ENCODE measurements at places on chromosomes 4 and X.
A peak's percentile ranks its signal among the peaks of the same experiment; 100 is the strongest.

- DNase-seq, result no peak
Observed at GRCh38 chrX:70485466-70485865, 40.8 kb downstream of the DLG3 start.

GRCh38 chr4:17187003-17187402 is 288.6 kb upstream of the LDB2 start:
- DNase-seq, result no peak

DNA sequence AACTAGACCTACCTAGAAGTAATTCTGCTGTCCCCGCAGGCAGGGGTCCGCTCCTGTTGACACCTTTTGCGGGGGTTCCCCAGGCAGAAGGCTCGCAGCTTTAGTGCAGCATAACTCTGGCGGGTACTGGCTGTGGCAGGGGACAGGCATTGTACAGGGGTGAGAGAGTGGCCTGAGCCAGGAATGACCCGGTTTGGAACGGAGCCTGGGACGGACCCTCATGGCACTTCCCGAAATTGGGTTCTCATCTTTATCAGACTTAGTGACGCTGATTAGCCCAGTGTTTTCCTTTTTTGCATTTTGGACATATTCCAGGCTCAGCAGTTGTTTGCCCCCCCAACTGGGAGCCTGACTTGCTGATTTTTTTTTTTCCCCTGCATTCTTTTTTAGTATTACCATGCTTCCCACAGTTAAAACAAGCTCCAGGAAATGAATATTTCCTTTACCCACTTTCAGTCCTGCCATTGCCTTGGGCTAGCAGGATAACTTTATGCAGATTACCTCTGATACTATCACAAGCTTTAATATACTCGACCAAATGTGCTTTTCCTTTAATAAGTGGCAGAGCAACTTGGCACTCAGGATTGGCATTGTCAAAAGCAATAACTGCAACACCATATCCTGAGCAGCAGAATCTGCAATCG is 55.8 kb upstream of the WDR1 start:
- DNase-seq, result no peak

DNA sequence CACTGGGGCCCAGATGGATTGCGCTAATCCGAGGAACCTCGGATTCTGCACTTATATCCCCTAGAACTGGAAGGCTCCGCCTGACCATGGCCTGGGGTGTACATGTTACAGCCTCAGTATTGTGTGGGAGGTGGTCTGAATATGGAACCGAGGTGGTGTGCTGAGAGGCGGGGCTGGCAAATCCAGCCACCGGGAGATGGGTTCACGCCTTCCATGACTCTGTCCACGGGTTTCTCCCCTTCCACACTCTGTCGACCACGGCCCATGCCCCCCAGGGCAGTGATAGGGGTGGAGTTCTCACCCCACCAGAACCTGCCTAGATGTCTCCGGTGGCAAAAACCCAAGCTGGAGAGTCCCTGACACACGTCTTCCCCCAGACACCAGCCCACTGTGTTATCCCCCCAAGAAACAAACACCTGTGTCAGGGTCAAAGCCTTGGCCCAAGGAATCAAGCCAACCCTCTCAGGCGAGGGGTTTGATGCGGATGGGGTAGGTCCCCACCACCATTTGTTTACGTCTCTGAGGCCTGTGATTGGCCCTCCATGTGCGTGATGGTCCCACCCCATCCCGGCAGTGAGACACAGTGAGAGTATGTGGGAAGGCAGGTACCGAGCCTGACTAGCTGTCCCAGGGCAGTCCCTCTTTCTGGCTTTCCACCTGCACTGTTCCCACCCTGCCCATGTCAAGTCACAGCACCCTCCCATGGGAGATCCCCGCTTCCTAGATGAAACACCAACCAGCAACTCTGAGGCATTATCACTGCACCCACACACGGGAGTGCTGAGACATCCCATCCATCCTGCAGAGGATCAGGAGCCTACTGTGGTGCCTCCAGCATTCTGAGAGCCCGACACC is 6.6 kb upstream of the LOC101059915 start:
- DNase-seq, result no peak

DNA sequence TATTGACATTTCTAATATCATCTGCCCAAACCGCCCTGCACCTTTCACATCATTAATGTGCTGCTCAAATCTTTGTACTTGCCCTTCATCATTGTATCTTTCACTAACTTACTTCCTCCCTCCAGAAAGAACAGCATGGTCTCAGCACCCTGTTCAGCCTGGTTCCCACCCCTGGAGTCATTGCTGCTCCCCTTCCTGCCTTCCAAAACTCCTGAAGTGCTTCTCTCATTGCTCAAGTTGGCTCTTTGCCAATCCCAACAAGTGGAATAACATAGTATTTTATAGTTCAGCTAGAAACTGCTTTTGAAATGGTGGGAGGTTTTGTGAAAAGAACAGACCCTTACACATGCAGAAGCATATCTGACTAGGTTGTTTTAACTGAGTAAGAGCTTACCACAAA is 14.0 kb upstream of the TTC29 start:
- DNase-seq, result peak; percentile 13
